Activated CD4-positive, alpha-beta T cell treated with anti-CD3 and anti-CD28 coated beads, Interleukin-2, amount 10 ng/mL, durations not matched to agents 7 days and 5 days (primary cell): ENCODE measurements at places on chromosomes 2 and 18. TPM values are rescaled to one million over a fixed set of nuclear protein-coding genes. Genes with fewer than 3 reads are reported as not detected.

IGFBP2 gene
- 10.9 TPM for total RNA-seq

DNA sequence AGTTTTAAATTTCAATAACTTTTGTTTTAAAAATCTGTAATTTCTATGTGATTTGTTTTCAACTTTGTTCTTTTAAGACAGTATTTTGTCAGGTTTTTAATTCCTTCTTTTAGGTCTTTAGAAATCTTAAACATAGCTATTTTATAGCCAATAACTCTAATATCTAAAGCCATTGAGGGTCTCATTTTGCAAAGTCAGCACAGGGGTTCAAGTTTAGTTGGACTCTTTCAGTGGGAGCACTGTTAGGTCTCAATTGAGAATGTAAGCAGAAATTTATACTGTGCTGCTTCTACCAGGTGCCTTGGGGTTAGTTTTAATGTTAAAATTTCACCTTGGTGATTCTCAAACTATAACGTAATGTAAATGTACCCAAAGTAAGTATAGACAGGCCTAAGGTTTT is 105.3 kb upstream of the DNMT3A start:
- peaks cover 29% of the 10 kb centered on the region for H3K36me3 ChIP-seq
- H3K4me3 ChIP-seq, result no peak overlapping the region

GRCh38 chr2:30127016-30127893 is 19.6 kb upstream of the YPEL5 start:
- no peak overlapping the region for H3K4me3 ChIP-seq
- no peak for DNase-seq
- H3K27ac ChIP-seq, result no peak overlapping the region
- peaks cover 24% of the 10 kb centered on the region for H3K27me3 ChIP-seq
- no peaks in the 10 kb centered on the region for H3K4me1 ChIP-seq
- no peaks in the 10 kb centered on the region for H3K36me3 ChIP-seq

GRCh38 chr2:224778474-224778877 is 62.3 kb upstream of the CCDC195 start:
- no peak overlapping the region for H3K4me3 ChIP-seq
- peak; percentile 71 for DNase-seq
- H3K27me3 ChIP-seq, result no peaks in the 10 kb centered on the region
- peaks cover 3% of the 10 kb centered on the region for H3K4me1 ChIP-seq
- H3K36me3 ChIP-seq, result peaks cover 64% of the 10 kb centered on the region

DNA sequence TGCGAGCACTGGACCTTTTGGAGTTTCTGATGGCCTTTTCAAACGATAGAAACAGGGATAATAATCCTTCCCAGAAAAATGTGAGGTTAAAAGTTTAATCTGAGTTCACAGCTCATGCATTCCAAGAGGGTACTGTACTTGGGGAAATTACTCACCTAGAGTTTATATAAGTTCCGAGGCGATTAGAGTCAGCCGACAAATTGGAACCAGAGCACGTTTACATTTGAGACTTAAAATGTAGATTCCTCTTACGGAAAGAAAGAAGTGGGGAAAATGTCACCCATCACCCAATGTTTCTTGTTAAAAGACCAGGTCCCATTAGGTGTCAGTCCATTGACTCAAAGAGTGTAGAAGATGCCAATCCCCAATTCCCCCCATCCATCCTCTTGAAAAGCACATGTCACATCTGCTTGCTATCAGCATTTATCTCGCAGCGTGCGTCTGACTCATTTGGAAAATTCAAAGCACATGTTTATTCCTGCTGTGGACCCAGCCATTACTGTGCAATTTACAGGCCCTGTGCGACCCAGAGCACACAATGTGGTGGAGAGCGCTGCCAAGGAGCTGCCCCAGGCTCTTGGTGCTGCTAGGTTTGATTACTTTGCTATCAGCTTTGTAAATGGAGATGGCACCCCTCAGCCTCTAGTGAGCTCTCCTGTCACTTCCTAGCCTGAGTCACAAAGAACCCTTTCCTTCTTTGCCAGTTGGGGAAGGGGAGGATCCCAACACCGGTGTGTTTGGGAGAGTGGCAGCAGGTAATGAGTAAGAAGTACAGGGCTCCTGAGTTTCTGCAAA is 104.8 kb downstream of the COLEC12 start:
- no peak for DNase-seq
- H3K4me1 ChIP-seq, result no peaks in the 10 kb centered on the region
- peaks cover 9% of the 10 kb centered on the region for H3K27me3 ChIP-seq
- no peak overlapping the region for H3K4me3 ChIP-seq
- H3K27ac ChIP-seq, result no peak overlapping the region

- DNase-seq, result no peak
- no peak overlapping the region for H3K4me3 ChIP-seq
- H3K27ac ChIP-seq, result no peak overlapping the region
- H3K36me3 ChIP-seq, result peaks cover 2% of the 10 kb centered on the region
- H3K4me1 ChIP-seq, result peaks cover 5% of the 10 kb centered on the region
Measured at GRCh38 chr18:44781886-44782285, 101.2 kb downstream of the SETBP1 start.

PSMA8 gene
- 0.89 TPM for total RNA-seq

DNA sequence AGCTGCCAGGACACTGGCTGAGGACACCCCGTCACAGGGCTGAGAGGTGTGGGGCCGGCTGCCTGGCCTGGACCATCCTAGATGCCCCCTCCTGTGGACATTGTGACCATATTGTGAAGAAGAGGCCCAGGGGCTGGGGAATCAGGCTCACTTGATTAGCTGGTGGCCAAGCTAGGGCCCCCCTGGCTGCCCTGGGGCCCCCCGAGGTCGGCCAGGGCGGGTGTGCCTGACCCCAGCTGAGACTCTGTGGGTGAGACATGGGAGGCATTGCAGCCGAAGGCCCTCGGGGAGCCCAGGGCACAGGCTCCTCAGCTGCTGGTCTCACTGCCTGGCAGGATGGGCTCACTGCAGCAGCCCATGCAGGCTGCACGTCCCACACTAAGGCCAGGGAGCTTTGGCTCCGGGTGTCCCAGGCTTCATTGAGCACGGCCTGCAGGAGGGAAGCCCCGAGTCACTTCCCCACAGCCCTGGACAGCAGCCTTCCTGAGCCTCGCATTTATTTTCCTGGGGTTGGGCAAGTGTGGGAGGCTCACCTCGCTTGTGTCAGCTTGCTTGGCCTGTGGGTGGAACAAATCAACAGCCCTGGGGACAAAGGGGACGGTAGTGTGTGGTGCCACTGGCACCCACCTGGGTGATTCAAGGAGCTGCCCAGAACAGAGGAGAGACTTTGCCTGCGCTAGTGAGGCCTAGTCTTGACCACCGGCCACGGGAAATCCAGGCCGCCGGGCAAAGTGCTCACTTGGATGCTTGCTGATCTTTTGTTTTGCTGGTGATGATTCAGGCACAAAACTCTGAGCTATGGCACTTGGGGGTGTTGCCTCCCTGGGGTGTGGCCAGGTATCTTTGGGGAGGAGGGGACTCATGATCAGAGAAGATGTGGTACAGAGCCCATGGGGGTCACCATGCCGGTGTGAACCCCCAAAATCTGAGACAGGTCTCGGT is 1.3 kb downstream of the GAL3ST2 start:
- no peaks in the 10 kb centered on the region for H3K4me1 ChIP-seq
- H3K27me3 ChIP-seq, result peaks cover 2% of the 10 kb centered on the region
- DNase-seq, result no peak
- no peaks in the 10 kb centered on the region for H3K36me3 ChIP-seq

- no peak overlapping the region for H3K4me3 ChIP-seq
- H3K36me3 ChIP-seq, result no peaks in the 10 kb centered on the region
- no peak overlapping the region for H3K27ac ChIP-seq
- H3K27me3 ChIP-seq, result no peaks in the 10 kb centered on the region
Measured at GRCh38 chr2:133167990-133168389, 400.3 kb downstream of the NCKAP5 start.

DNA sequence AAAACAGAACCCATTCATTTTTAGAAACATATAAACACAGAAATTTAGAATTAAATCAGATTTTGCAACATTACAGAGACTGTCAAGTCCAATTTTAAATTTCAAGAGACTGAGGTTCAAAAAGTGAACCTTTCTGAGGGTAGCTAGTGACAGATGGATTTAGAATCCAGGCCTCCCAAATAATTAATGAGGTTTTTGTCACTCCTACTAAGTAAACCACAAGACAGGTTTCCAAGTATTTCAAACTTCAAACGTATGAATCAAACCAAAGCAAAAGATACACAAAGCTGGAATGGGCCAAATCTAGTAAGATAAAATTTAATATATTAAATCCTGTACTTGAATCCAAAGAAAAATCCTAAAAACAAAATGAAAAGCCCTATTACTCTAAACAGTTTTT is 25.3 kb downstream of the PPP4R3B start:
- H3K27me3 ChIP-seq, result no peaks in the 10 kb centered on the region
- no peak overlapping the region for H3K27ac ChIP-seq
- DNase-seq, result no peak
- peaks cover 23% of the 10 kb centered on the region for H3K4me1 ChIP-seq

GRCh38 chr2:1496359-1496821 is 83.1 kb downstream of the TPO start:
- no peaks in the 10 kb centered on the region for H3K27me3 ChIP-seq
- no peak overlapping the region for H3K27ac ChIP-seq
- no peak overlapping the region for H3K4me3 ChIP-seq
- H3K4me1 ChIP-seq, result peaks cover 8% of the 10 kb centered on the region
- DNase-seq, result no peak

- no peak for DNase-seq
- no peak overlapping the region for H3K27ac ChIP-seq
- no peaks in the 10 kb centered on the region for H3K36me3 ChIP-seq
- peaks cover 37% of the 10 kb centered on the region for H3K27me3 ChIP-seq
Measured at GRCh38 chr18:11653521-11653920, 35.5 kb upstream of the GNAL start.

DNA sequence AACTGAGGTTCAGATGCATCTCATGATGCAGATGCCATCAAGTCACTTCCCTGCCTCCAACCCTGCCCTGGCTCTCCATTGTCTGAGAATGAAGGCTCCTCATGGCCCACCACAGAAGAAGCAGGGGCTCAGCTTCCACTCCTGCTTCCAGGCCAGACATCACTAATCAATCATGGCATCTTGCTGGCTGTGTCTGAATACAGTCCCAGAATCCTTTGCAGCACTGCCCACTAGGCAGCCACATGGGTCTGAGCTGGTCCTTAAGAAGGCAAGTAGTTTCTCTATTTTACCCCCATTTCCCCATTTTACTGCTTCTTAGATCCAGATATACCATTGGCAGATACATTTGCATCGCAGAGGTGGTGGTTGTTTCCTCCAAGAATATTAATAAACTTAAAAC is 7.3 kb downstream of the ASPRV1 start:
- H3K27ac ChIP-seq, result no peak overlapping the region
- no peak for DNase-seq
- no peak overlapping the region for H3K4me3 ChIP-seq
- no peaks in the 10 kb centered on the region for H3K36me3 ChIP-seq
- peaks cover 8% of the 10 kb centered on the region for H3K4me1 ChIP-seq
- peaks cover 24% of the 10 kb centered on the region for H3K27me3 ChIP-seq

TUBA4B gene
- not detected for total RNA-seq

GRCh38 chr2:218363736-218364135 is 7.1 kb downstream of the CATIP start:
- peaks cover 28% of the 10 kb centered on the region for H3K4me1 ChIP-seq
- no peak for DNase-seq
- H3K4me3 ChIP-seq, result no peak overlapping the region
- peaks cover 7% of the 10 kb centered on the region for H3K27me3 ChIP-seq
- peaks cover 4% of the 10 kb centered on the region for H3K36me3 ChIP-seq
- H3K27ac ChIP-seq, result no peak overlapping the region

DNA sequence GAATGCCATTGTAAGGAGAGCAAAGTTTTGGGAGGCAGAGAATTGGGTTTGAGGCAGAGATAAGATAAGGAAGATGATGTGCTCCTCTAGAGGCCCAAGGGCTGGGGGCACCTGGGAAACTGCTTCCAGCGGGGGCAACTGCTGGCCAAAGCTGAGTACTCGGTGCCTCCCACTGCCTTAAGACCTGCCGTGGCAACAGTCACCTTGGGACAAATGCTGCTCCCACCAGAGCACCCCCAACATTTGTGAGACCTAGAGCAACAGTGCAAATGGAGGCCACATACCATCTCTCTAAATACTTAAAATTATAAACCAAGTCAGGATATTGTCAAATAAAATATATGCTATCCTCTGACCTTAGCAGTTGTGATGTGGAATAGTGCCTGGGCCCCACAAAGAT is 127.1 kb downstream of the CAPN13 start:
- H3K4me1 ChIP-seq, result no peaks in the 10 kb centered on the region
- no peak overlapping the region for H3K27ac ChIP-seq
- H3K27me3 ChIP-seq, result peaks cover 3% of the 10 kb centered on the region
- no peak for DNase-seq
- no peak overlapping the region for H3K4me3 ChIP-seq

MC5R gene
- total RNA-seq, result not detected

DNA sequence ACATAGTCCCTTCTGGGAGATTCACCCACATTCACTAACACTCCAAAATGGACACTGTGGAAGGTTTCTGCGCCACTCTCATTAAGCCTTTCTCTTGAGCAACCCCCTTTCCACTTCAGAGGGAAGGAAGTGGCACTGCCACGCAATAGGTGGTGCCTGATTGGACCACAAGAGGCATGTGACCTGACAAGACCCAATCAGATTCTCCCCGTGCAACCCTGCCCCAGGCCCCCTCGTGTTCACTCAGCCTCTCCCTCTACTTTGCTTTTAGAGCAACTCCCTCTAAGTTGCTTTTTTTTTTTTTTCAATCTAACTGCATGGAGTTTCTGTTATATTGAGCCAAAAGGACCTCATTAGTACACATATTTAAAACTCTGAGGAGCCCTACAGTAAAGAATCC is 158.0 kb downstream of the EN1 start:
- H3K27me3 ChIP-seq, result no peaks in the 10 kb centered on the region
- no peak for DNase-seq
- no peaks in the 10 kb centered on the region for H3K4me1 ChIP-seq
- no peaks in the 10 kb centered on the region for H3K36me3 ChIP-seq

GRCh38 chr2:7609974-7610373 is 692.8 kb downstream of the RNF144A start:
- H3K4me3 ChIP-seq, result no peak overlapping the region
- no peaks in the 10 kb centered on the region for H3K27me3 ChIP-seq
- DNase-seq, result no peak
- no peaks in the 10 kb centered on the region for H3K36me3 ChIP-seq

DNA sequence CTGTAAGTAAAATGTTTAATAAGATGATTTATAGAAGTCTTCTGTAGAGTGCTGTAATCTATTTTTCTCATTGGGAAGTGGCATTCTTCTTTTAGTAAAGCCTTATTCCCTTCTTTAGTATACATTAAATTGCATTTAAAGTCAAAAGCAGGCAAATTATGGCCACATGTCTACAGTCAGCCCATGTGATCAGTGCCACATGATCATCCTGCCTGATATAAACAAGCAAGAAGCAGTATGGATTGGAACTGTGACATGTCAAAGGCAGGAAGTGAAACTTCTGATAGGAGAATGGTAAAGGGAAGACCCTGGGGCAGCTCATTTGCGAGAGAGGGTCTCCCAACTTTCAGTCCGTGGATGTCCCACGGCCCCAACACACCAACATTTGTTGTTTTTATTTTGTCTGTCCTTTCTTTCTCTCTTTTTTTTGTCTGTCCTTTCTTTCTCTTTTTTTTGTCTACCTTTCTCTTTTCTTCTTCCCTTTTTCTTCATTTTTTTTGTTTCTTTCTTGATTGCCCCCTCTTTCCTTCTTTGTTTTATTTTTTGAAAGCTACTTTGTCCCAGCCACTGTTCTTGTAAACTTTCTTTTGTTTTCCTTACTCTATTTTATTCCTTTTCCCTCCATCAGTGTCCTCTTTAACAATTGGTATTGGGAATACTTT is 154.9 kb downstream of the DTNA start:
- H3K27ac ChIP-seq, result peak overlapping the region; percentile 69
- peaks cover 37% of the 10 kb centered on the region for H3K4me1 ChIP-seq
- no peak overlapping the region for H3K4me3 ChIP-seq
- H3K36me3 ChIP-seq, result peaks cover 8% of the 10 kb centered on the region
- no peak for DNase-seq

GRCh38 chr2:60413814-60414168 is 139.7 kb downstream of the BCL11A start:
- no peak overlapping the region for H3K27ac ChIP-seq
- H3K27me3 ChIP-seq, result peaks cover 13% of the 10 kb centered on the region
- H3K36me3 ChIP-seq, result no peaks in the 10 kb centered on the region
- DNase-seq, result no peak
- peaks cover 9% of the 10 kb centered on the region for H3K4me1 ChIP-seq
